Central memory CD8-positive, alpha-beta T cell (primary cell): ENCODE measurements at places on chromosomes 11 and 22.

- H3K36me3 ChIP-seq, result peaks cover 3% of the 10 kb centered on the region
- no peak overlapping the region for H3K27ac ChIP-seq
- peaks cover 80% of the 10 kb centered on the region for H3K4me1 ChIP-seq
- no peaks in the 10 kb centered on the region for H3K27me3 ChIP-seq
Observed at GRCh38 chr22:46879083-46879482, 116.6 kb downstream of the TBC1D22A start.

GRCh38 chr11:68471360-68472340, 11.1 kb downstream of the PPP6R3 start:
- H3K27me3 ChIP-seq, result no peaks in the 10 kb centered on the region
- DNase-seq, result peak; percentile 27
- H3K4me1 ChIP-seq, result peaks cover 78% of the 10 kb centered on the region
- H3K4me3 ChIP-seq, result peak overlapping the region; percentile 78
- H3K36me3 ChIP-seq, result peaks cover 22% of the 10 kb centered on the region
- peak overlapping the region; percentile 88 for H3K27ac ChIP-seq

- H3K27me3 ChIP-seq, result no peaks in the 10 kb centered on the region
- H3K27ac ChIP-seq, result peak within 1 kb of the TSS; percentile 87
- peak within 1 kb of the TSS; percentile 79 for H3K4me3 ChIP-seq
- no peaks in the 10 kb centered on the region for H3K36me3 ChIP-seq
Observed at GRCh38 chr22:20268279-20269012, at the start of gene RTN4R. Gene RTN4R, minus strand, starts transcription at chr22:20268318. Its CDS starts 226 bp downstream, at chr22:20268092.

DNA sequence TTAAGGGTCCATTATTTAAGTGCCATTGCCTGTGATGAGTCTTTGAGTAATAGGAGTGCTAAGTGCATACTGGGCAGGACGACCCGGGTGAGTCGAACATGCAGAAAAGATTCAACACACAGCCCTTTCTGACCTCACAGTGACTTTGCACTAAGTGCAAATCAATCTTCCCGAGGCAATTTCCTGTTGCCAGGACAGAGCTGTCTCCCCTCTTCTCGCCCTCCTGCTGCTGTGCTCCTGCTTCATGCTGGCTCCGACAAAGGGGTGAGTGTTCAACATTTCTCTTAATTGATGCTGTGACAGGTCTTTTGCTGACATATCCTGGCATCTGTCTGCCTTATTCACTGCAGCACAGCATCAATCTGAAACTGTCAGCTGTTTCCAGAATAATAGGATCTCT, 42.0 kb downstream of the MCHR1 start:
- no peak overlapping the region for H3K27ac ChIP-seq
- H3K4me1 ChIP-seq, result no peaks in the 10 kb centered on the region
- H3K4me3 ChIP-seq, result no peak overlapping the region
- peaks cover 35% of the 10 kb centered on the region for H3K27me3 ChIP-seq
- peaks cover 2% of the 10 kb centered on the region for H3K36me3 ChIP-seq

- DNase-seq, result no peak
- H3K27ac ChIP-seq, result no peak overlapping the region
- H3K4me1 ChIP-seq, result no peaks in the 10 kb centered on the region
- peaks cover 24% of the 10 kb centered on the region for H3K27me3 ChIP-seq
- no peaks in the 10 kb centered on the region for H3K36me3 ChIP-seq
Observed at GRCh38 chr11:35873721-35874120, 70.1 kb upstream of the LDLRAD3 start.

DNA sequence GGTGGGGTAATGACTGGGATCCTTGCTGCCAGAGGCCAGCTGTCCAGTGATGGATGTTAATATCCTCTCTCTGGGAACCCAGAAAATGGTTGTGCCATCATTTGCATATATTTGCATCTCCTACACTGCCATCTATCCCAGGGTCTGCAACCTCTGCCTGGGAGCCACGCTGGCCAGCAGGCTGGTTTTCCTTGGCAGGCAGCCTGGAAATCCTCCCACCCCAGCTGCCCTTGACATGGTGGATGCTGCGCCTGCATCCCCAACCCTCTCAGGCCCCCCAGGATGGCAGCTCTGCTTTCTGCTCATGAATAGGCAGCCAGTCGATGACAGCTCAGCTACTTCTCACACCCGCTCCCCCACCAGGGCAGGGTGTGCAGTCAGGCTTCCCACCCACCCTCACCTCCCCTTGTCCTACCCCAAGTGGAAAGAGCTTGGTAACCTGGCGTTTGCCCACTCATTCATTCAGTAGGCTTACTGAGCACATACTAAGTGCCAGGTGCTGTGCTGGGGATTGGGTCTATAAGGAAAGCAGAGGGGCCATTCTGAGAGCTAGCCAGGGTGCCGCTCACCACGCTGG, 202.5 kb downstream of the TRIM29 start:
- H3K27me3 ChIP-seq, result peaks cover 59% of the 10 kb centered on the region
- H3K4me1 ChIP-seq, result no peaks in the 10 kb centered on the region
- no peak for DNase-seq
- no peak overlapping the region for H3K4me3 ChIP-seq
- no peak overlapping the region for H3K27ac ChIP-seq
- H3K36me3 ChIP-seq, result no peaks in the 10 kb centered on the region

DNA sequence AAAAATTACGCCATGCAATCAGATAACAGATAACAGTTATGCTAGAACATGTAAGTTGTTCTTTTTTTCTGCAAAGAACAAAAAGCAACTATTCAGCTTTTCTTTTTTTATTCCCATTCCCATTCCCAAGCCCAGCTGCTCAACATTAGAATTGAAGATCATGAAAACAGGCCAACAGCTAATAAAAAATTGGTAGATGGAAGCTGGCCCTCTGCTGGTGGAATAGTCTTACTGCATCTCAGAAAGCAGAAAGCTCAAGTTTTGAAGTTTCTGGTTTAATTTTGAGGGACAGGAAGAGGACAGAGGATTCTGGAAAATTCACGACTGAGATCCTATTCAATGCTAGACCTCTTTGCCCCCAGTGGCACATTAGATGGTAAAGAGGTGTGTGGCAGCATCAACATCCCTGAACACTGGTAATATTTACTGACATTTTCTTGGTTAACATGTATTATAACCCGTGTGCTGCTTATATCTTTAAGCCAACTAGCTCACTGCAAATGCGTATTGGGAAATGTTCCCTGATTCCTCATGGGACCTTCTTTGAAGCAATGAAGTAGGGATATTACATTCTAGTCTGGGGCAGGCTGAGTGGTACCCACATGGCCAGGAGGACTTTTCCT, 591.2 kb downstream of the OPCML start:
- no peaks in the 10 kb centered on the region for H3K4me1 ChIP-seq
- peaks cover 10% of the 10 kb centered on the region for H3K27me3 ChIP-seq
- no peak for DNase-seq
- H3K4me3 ChIP-seq, result no peak overlapping the region

- H3K27ac ChIP-seq, result no peak overlapping the region
- no peak overlapping the region for H3K4me3 ChIP-seq
- no peak for DNase-seq
- no peaks in the 10 kb centered on the region for H3K36me3 ChIP-seq
- no peaks in the 10 kb centered on the region for H3K4me1 ChIP-seq
Observed at GRCh38 chr11:127074151-127074761, 73.7 kb upstream of the KIRREL3 start.

GRCh38 chr11:93540337-93540736, 2.9 kb downstream of the SMCO4 start:
- H3K27ac ChIP-seq, result no peak overlapping the region
- peaks cover 5% of the 10 kb centered on the region for H3K36me3 ChIP-seq
- no peak for DNase-seq
- peaks cover 14% of the 10 kb centered on the region for H3K4me1 ChIP-seq

DNA sequence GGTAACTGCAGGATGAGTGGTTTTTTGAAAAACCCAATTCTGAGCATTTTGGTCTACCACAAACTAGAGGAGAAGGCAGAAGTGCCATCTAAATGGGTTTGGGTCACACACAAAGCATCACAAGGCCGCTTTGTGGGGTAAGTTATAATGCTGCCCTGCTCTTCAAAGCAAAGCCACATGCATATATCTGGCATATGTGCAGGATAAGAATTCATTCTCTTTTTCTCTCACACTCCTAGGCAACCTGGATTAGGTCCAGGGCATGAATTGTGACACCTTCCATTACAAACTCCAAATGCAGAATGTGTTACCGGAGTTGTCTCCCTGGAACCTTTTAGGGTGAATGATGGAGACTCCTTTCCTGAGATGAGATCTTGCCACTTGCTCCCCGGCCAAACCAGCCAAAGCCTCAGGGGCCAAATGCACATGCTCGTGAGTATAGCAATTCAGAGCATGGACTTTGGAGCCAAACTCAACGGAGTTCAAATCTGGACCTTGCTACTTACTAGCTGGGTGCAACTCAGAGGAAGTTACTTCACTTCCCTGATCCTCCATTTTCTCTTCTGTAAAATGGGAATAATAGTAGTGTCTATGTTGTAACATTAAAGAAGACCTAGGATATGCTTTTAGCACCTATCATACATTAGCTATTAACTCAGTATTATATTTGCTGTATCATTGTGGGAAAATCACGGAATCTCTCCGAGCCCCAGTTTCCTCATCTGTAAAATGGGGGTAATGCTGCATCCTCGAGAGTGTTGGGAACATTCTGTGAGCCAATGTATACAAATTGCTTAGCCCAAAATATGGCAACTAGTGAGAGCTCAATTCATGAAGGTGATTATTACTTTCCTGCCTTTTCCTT, 96.6 kb downstream of the COMMD9 start:
- no peaks in the 10 kb centered on the region for H3K36me3 ChIP-seq
- no peak for DNase-seq
- no peaks in the 10 kb centered on the region for H3K4me1 ChIP-seq
- no peak overlapping the region for H3K27ac ChIP-seq
- H3K4me3 ChIP-seq, result no peak overlapping the region
- H3K27me3 ChIP-seq, result peaks cover 9% of the 10 kb centered on the region

GRCh38 chr11:108926171-108926840, 261.4 kb downstream of the DDX10 start:
- H3K36me3 ChIP-seq, result peaks cover 3% of the 10 kb centered on the region
- no peak overlapping the region for H3K4me3 ChIP-seq
- H3K4me1 ChIP-seq, result no peaks in the 10 kb centered on the region
- H3K27ac ChIP-seq, result peak overlapping the region; percentile 11
- no peak for DNase-seq
- H3K27me3 ChIP-seq, result no peaks in the 10 kb centered on the region

- H3K27ac ChIP-seq, result no peak overlapping the region
- H3K4me3 ChIP-seq, result no peak overlapping the region
- H3K4me1 ChIP-seq, result peaks cover 18% of the 10 kb centered on the region
- H3K27me3 ChIP-seq, result no peaks in the 10 kb centered on the region
Observed at GRCh38 chr11:121435551-121436511, 16.3 kb upstream of the SORL1 start.

DNA sequence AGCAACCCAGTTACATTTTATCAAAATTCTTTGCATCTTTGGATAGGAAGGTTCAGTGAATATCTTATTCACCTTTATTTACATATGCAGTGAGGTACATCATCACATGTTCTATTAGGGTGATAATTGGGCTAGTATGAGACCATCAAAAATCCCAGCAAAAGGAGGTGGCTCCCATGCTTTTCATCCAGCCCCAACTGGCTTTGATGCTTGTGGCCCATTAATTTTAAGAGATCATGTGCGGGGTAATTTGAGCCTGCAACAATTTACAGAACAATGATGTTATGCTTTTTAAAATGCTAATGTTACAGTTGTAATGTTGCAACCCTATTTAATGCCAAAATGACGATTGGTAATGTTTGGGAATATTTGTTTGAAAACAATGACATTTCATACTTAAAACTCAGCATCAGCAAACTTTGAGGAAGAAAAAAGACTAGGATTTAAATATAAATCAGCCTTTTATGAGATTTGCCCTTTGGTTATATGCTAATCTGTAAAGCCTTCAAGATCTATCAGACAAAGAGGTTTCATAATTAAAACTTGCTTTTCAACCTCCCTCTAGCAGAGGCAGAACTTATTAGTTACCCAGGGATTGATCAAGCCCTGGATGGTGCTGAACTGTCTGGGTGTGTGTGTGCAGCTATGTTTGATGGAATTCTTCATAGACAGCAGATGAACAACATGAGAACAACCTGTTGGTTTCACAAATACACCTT, 183.5 kb upstream of the SORL1-AS1 start:
- peaks cover 26% of the 10 kb centered on the region for H3K36me3 ChIP-seq
- no peaks in the 10 kb centered on the region for H3K27me3 ChIP-seq
- DNase-seq, result no peak
- no peak overlapping the region for H3K27ac ChIP-seq

DNA sequence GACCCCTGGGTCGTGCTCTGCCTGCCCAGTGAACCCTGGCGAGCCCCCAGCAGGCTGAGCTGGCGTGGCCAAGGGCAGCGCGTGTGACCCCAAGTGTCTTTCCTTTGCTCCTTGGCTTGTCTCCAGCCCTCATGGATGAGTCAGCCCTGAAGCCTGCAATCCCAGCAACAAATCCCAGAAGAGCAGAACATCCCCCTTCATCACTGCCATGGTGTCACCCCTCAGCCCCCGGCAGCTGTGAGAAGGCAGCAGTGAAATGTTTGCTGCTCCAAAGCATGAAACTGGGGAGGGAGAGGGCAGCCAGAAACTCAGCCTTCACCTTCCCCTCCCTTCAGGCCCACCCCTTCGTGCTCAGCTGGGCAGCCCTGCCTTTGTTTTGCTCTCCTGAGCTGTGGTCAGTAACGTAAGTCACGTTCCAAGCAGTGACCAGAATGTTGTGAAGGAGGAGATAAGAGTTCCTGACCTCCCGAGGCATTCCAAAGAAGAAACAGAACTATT, 29.8 kb downstream of the ADAMTS15 start:
- H3K27ac ChIP-seq, result no peak overlapping the region
- no peak overlapping the region for H3K4me3 ChIP-seq
- no peak for DNase-seq
- H3K36me3 ChIP-seq, result no peaks in the 10 kb centered on the region

- no peak overlapping the region for H3K27ac ChIP-seq
- H3K4me3 ChIP-seq, result no peak overlapping the region
- peaks cover under 1% of the 10 kb centered on the region for H3K27me3 ChIP-seq
- H3K4me1 ChIP-seq, result peaks cover 6% of the 10 kb centered on the region
Observed at GRCh38 chr22:22682196-22682595, 37.8 kb downstream of the GGTLC2 start.

GRCh38 chr11:69398529-69399492, 82.7 kb upstream of the LINC01488 start:
- no peak for DNase-seq
- no peak overlapping the region for H3K27ac ChIP-seq
- H3K4me1 ChIP-seq, result peaks cover 7% of the 10 kb centered on the region
- H3K27me3 ChIP-seq, result no peaks in the 10 kb centered on the region
- H3K36me3 ChIP-seq, result no peaks in the 10 kb centered on the region
